B cell (primary cell): ENCODE measurements at places on chromosomes 2 and 18.

DNA sequence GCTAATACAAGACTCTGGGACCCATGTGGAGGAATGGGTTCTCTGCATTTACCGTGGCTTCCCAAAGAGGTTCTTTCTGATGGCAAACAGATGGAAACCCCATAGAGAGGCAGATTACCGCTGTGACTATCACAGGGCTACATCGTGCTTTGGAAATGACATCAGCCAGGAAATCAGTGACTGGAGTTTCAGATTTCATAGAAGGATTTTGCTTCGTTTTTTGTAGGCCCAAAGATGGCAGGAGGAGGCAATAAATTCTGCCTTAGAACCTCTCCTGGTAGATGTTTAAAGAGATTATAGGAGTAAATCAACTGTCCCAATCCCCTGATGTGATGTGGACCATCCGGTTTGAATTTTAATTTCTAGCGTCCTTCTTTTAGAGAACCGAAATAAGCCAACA lies 214.1 kb downstream of the AGPS start:
- no peak for DNase-seq

GRCh38 chr2:67783026-67783425 lies 279.8 kb downstream of the C1D start:
- DNase-seq: no peak

- DNase-seq: peak; percentile 65
These were observed 5.2 kb upstream of the C18orf63 start for GRCh38 chr18:74310411-74310810.

- no peak for DNase-seq
These were observed 55.1 kb upstream of the ACSL3 start for GRCh38 chr2:222805591-222806304.

- no peak for DNase-seq
These were observed 338.8 kb downstream of the CYRIA start for GRCh38 chr2:16326711-16327300.

DNA sequence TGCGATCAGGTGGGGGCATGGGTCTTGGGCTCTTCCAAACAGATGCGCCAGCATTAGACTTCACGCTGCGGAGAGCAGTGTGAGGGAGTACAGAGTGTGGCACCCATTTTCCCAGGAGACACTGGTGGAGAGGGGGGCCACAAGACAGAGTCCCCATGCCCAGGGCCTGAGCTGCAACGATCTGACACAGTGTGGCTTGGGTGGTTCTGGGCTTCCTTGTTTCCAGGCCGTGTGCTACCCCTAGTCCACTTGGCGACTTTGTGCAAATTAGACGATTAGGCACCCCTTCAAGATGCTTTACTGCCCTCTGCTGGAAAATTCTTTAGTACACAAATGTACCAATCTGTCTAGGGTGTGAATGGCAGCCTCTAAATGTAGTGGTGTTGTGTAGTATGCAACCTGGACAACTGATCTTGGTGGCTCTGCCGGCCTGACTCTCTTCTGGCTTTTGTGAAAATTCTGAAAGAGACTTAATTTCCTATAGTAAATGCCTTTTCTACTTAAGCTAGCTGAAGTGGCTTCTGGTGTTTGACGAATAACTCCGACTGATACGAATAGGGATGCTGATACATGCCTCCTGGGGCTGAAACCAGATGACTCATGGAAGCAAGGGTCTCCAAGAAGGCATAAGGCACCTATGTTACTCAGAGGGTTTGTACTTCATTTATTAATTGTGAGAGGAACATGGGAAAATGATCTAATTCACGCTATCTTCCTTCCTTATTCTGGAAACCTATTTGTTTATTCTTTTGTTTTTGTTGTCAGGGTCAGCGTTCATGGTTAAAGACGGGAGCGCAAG lies 92.3 kb upstream of the SMAD2 start:
- peak; percentile 56 for DNase-seq

GRCh38 chr2:175686002-175686401 lies 316.1 kb downstream of the LNPK start:
- no peak for DNase-seq

DNA sequence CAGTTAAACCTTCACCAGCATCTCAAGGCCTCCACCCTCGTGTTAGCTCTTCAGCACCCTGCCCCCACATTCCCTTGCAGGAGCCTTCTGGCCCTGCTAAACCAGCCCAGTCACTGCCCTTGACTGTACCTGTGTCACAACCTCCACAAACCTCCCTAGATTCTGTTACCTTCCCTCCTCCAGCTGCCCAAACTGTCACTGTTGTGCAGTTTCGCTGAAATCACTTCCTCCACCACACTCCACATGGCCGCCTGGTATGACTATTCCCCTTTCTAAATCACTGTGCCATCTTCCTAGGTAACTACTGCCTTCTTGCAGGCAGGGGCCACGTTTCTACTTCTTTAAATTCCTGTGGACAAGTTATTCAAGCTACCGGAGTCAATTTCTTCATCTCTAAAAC lies 160.2 kb downstream of the GALNT14 start:
- DNase-seq: no peak

DNA sequence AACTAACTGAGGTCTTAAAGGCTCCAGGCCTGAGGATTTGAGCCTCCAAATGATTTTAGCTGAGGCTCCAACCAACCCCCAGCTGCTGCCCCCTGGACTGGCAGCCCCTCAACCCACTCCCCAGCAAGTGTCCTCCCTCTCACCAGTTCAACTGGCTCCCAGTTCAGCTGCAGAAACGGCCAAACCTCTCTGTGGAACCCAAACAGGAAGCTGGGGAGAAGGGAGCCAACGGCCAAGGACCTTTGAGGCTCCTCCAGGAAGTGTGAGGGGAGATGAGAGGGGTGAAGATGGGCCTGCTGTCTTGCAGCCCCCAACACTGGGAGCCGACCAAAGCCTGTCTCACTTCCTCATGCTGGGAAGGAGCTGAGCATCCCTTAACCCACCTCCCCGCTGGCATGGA lies 24.9 kb downstream of the ZFP36L2 start:
- no peak for DNase-seq

- DNase-seq: no peak
These were observed 68.6 kb downstream of the DHRS9 start for GRCh38 chr2:169137924-169138323.

GRCh38 chr2:45009303-45009927 lies at the start of gene SIX2:
SIX2 (minus strand) TSS chr2:45009452; CDS start chr2:45009110, 342 bp downstream.
- no peak for DNase-seq

DNA sequence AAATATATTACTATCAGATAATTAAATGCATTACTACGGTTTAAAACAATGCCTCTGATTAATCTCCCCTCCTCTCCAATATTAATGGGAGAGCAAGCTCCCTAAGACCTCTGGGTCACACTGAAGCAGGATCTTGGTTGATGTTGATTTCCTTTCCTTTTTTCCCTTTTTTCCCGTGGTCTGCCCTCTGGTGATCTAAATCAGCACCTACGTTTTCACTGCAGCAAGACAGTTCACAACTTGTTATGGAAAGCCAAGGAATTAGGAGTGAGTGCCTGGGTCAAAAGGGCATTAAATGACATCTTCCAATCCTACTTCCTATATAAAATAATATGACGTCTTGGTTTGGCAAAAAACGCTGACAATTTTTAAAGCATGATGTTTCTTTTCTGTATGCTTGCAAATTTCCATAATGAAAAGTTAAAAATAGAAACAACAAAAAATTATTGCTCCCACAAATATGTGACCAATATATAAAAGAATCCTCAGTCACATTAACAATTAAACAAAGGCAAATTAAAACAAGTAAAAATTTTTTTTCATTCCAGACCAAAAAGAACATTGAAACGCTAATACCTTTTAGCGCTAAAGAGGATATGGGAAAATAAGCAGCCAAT lies 7.9 kb upstream of the CFAP36 start:
- no peak for DNase-seq

GRCh38 chr2:48274040-48274439 lies 255.9 kb upstream of the STON1 start:
- no peak for DNase-seq

DNA sequence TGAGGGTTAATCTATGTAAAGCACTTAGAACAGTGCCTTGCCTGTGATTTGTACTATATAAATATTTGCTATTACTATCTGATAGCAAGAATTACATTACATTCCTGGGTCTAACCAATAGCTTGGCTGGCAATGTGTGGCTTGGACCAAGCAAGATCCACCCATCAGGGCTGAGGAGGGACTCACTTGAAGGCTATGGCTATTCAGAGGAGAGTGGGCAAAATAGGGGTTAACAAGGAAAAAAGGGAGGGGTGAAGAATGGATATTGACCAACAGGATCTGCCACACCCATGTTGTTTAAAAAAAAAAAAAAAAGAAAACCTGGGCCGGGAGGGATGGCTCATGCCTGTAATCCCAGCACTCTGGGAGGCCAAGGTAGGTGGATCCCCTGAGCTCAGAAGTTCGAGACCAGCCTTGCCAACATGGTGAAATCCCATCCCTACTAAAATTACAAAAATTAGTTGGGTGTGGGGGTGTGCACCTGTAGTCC lies 20.0 kb upstream of the TMBIM1 start:
- no peak for DNase-seq

DNA sequence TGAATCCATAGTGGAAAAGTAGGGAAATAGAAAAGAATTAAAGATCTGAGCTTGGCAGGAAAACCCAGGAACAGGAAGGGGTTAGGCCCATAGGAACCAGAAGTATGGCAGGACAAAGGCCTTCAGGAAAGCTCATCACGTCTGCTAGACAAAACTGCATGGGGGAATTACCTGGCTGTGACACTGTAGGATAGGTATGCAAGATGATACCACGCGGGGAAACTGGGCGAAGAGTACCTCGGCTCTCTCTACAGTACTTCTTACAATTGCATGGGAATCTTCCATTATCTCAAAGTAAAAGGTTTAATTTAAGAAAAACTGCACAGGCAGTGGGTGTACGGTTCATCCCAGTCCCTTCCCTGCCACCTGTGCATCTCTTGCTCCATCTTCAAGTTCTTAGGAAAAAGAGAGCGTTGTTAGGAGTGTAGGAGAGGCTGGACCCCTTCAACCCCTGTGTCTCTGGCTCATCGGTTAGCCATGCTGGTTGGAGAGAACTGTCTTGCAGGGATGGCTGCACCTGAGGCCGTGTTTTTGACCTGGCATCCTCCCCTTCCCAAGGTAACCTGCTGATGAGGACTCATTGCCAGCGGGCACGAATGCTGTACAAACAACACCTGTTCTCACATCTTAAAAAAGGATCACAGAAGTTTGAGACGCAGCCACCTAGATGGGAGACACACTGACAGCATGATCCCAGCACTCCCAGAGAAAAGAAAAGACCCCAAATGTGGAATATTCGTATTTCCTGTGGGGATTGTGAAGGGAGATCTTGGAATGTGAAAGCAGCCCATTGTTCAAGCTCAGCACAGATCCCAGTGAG lies 120.5 kb upstream of the COPS8 start:
- DNase-seq: no peak

DNA sequence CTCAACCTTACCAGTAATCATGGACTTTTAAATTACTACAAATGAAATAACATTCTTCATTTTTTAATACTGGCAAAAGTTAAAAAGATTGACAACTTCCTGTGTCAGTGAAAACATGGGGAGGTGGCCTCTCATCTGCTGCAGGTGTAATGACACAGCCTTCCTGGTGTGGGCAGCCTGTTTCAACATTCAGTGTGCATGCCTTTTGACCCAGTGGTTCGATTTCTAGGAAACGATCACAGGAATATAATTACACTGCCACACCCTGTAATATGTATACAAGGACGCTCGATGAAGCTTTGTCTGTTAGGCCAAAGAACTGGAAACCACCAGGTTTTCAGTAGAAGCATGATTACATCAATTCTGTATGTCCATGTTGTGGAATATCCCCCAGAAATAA lies 68.7 kb downstream of the MTHFD2 start:
- peak; percentile 29 for DNase-seq
